T-helper 1 cell (primary cell): ENCODE measurements at places on chromosomes 1 and 21.

DNA sequence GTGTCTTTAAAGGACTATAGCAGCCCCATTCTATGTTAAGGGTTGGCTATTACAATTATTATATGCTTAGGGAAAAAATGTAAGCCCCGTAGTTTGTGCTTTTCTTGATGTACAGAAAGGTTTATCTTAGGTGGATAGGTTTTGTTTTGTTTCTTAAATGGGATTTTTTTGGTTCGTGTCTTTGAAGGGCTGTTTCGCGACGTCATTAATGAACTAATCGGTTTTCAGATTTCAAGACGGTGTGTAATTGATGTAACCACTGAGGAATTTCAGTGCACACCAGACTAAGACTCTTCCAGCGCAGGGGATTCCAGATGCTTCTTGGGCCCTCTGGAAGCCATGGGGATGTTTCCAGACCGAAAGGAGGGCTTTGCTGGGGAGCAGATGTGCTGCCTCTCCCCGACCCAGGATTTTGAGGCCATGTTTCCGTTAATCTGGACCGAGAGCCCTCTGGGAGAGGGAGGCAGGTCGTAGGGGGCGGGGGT, 4.8 kb upstream of the SIM2 start:
- DNase-seq, result no peak

- no peak for DNase-seq
These were observed 69.4 kb downstream of the PKN2 start for GRCh38 chr1:88753506-88753905.

DNA sequence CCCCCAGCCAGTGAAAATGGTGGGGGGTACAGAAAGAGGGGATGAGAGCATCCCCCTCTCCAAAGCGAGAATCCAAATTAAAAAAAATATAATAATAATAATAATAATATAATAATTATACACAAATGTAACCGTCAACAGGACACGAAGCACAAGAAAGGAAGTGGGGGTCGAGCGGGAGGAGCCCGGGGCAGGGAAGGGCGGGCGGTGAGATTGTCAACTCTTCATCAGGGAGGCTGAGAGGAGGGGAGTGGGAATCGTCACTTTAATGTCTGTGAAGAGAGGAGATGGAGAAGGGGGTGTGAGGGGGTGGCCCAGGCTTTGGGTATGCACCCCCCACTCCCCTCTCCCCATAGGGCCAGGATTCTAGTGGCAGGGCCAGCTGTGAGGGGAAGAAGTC, 33.2 kb downstream of the MEF2D start:
- no peak for DNase-seq

DNA sequence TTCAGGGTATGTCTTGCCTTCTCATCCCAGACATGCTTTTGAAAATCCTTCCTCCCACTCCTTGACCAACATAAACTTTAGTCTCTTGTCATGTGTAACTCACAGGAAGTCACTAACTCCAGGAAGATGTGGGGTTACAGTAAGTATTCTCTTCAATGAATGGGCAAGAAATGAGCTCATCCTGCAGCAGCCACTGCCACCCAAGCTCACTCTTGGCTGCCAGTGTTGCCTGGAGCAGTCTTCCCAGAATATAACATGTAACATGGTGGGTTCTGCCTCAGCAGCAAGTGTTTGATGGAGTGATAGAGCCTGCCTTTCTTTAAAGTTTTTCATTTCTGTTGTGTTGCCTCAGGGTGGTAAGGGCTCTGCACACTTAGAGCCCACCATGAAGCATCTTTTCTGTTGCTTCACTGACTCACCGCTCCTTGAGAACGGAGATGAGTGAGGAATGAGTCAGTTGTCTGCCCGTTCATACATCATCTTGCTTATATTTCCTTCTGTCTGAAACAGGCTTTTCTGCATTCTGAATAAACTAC, 187.0 kb downstream of the TPR start:
- no peak for DNase-seq

GRCh38 chr21:45876381-45877170, 105.0 kb upstream of the COL6A1 start:
- DNase-seq, result no peak

GRCh38 chr1:111227851-111228747, 586 bp downstream of the CHI3L2 start:
- no peak for DNase-seq

GRCh38 chr21:26379561-26379960, 193.5 kb downstream of the CYYR1 start:
- DNase-seq, result no peak

DNA sequence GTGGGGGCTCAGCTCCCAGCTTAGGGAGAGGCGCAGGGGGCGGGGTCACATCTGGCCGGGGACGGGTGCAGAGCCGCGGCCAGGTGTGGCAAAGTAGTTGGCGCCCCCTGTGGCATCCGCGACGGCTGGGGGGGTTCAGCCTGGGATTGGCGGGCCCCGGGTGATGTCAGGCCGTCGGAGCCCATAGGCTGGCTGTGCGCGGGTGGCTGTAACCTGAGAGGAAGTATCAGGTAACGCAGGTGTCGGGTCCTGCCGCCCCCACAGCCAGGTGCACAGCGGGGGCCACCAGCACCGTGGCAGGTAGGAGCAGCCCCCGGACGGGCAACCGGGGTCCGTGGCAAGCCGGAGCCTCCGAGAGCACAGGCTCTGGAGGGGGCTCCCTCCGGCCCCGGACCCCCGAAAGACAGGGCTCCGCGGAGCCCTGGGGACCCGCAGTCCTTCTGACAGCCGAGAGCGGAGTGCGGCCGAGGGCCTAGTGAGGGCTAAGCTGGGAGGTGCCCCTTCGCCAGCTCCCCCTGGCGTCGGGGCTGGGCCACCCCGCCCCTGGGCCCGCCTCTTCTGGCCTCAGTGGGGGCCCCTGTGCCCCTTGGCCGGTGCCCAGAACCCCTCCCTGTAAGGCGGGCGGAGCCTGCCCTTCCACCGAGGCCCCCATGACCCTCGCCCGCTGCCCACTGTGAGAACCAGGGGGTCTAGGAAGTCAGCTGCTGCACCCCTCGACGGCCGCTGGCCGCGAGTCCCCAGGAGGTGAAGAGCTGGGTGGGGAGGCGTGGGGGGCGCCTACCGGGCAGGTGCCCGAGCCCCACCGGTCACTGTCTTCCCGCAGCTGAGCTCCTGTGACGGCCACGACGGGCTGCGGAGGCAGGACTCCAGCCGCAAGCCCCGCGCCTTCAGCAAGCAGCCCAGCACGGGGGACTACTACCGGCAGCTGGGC, 17.9 kb downstream of the TNFRSF25 start:
- DNase-seq, result peak; percentile 51

DNA sequence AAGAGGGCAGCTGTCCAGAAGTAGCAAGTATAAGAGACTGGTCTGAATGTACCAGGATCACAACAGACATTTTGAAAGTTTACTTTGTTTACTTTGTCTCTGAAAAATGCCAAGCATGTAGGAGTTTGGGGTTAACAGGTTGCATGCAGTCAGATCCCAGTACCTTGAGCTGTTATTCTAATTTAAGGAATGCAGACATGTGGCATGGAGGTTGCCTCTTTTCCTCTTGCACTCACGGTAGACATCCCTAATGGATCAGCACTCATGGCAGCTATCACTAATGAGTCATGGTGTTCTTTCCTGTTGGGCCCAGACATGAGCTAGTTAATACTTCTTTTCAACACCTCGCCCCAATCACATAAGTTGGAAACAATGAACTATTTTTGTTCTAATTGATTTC, 67.3 kb downstream of the GADD45A start:
- DNase-seq, result no peak

DNA sequence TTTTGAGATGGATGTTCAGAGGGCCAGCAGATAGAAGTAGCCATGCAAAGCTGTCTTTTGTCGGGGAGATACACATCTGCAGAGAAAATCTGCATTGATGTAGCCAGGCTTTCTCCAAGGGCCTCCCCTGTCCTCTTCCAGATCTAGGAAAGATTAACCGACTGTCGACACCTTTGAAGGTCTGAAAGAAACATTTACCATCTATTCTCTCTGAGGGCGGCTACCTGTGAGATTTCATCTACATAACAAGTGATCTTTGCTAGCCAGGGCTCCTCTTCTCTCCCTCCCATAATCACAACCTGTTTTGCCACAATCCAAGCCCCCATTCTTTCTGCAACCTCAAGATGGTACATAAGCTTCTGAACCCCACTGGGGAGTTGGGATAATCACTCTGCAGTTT, 193.6 kb downstream of the RGS7 start:
- DNase-seq, result no peak

DNA sequence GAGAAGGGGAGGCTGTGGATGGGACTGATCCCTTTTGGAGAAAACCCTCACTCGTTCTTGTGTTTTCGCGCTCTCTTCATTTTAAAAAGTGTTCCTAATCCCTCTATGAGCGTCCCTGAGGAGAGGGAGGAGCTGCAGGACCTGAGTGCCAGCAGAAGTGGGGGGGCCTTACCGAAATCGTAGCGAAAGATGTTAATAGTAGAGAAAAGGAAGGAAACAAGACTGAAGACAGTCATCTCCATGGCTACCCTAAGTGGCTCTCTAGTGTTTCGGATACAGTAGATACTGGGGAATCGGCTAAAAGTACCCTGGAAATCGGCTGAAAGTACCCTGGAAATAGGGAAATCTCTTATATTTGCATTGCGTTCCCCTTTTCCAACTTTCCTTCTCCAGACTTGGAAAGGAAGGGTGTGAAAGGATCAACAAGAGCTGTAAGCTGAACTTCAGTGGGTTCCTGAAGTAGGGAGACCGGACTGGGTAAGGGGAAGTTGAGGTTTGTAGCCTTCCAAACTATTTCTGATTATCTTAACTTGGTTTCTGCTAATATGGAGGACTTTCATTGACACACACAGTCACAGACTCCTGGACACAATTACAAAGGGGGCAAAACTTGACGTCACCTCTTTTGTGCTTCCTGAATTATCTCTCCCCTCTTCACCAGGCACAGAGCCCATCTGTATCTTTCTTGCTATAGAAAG, 486 bp upstream of the DSTYK start:
- no peak for DNase-seq

DNA sequence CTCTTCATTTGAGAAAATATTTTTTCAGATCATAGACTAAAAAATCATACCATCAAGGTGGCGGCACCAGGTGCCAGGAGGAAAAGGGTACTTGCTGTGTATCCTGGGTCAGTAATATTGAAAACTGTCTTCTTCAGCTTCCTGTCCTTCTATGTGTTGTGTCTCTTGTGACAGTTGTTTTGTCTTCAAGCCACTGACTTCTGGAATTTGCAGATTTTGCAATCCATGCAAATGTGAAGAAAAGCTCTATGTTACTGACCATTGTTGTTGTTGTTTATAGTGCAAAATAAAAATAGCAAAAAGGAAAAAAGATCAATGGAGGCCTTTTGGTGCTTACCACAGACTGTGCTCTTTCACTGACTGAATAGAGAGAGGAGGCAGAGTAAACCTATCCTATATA, 83.2 kb upstream of the RHOU start:
- no peak for DNase-seq

DNA sequence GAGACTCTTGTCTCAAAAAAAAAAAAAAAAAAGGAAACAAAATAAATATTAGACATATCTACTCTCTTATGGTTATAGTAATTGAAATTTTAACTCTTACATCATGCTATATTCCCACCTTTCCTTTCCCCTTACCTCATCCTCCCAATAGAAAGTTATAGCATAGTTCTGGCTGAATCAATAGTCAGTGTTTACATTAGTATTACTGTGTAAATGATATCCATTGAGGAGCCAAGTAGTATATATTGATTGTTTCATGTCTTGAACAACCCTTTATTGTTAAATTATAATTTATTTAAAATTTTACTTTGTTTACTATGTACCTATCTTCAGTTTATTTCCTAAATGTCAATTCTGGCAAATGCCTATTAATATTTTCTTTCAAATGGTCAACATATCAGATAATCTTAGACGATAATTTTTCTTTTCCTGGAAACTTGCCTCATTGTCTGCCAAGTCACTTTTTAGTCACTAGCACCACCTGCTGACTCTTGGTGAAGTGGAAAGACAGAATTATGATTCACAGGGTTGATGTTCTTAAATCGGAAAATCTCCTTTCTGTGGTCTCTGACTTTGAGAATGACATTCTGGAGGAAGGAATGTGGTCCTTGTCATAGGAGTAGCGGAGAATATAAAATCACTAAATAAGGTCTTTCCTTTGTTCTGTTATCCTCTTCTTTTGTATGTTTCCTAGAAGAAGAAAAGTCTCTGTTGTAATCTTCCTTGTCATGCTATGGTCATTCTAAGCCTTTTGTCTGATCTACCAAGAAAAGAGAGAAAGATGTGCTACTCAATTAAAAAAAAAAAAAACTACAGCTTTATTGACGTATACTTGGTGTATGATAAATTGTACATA, 8.6 kb downstream of the HJV start:
- peak; percentile 30 for DNase-seq

GRCh38 chr1:85462931-85463649, 1.9 kb downstream of the DDAH1 start:
- DNase-seq, result no peak

DNA sequence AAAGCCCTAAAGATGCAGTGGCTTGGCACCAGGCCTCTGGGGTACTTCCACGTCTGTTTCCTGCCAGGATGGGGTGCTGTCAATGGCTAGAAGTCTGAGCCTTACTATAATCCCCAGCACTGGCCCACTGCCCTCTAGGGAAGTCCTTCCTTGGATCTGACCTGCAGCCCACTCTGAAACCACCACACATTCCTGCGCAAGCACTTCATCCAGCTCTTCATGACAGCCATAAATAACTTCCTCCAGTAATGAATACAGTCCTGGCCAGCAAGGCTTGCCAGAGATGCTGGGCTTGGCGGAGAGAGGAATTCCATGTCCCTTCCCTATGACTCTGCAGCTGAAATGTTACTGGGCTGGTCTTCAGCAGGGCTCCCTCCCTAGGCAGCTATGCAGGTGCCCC, 32.6 kb downstream of the ALPL start:
- DNase-seq, result no peak

GRCh38 chr1:12450756-12451559, 167.1 kb downstream of the DHRS3 start:
- DNase-seq, result no peak

- no peak for DNase-seq
These were observed 10.8 kb downstream of the ARID4B start for GRCh38 chr1:235317168-235317567.

- DNase-seq, result no peak
These were observed 1.9 kb upstream of the SDE2 start for GRCh38 chr1:226001088-226001487.

- DNase-seq, result no peak
These were observed 231.3 kb downstream of the TOMM20 start for GRCh38 chr1:234897390-234897749.

DNA sequence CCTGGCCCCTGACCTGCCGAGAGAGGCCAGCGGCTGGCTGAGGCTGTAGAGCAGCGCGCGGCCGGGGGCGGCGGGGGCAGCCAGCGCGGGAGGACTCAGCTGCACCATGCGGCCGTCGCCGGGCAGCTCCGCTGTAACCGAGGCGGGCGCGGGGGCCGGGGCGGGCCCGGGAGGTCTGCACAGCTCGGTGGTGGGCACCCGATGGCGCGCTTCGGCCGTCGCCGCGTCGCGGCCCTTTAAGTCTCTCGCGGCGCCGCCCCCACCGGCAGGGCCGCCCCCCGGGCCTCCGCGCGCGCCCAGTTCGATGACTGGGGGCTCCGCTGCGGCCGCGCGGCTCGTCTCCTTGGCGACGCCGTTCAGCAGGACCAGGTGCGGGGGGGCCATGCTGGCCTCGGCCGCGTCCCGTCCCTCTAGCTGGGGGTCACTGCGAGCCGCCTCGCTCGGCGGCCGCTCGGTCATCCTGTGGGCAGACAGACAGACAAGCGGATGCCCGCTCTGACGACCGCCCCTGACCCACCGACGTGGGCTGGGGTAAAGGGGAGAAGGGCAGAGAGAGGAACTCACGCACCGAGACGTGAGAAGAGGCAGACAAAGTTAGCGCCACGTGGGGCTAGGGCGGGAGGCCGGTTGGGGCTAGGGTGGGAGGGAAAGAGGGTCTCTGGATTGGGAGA, 6.5 kb downstream of the TAL1 start:
- no peak for DNase-seq

GRCh38 chr1:153443486-153443885, 17.0 kb downstream of the S100A7 start:
- DNase-seq, result no peak
